ENCODE measurements at places on chromosomes 7 and 10.

GRCh38 chr7:48782511-48782910 lies 141.8 kb upstream of the CDC14C start:
- no peak for DNase-seq

- DNase-seq: no peak
These were observed 527.3 kb upstream of the GHITM start for GRCh38 chr10:83612050-83612449.

DNA sequence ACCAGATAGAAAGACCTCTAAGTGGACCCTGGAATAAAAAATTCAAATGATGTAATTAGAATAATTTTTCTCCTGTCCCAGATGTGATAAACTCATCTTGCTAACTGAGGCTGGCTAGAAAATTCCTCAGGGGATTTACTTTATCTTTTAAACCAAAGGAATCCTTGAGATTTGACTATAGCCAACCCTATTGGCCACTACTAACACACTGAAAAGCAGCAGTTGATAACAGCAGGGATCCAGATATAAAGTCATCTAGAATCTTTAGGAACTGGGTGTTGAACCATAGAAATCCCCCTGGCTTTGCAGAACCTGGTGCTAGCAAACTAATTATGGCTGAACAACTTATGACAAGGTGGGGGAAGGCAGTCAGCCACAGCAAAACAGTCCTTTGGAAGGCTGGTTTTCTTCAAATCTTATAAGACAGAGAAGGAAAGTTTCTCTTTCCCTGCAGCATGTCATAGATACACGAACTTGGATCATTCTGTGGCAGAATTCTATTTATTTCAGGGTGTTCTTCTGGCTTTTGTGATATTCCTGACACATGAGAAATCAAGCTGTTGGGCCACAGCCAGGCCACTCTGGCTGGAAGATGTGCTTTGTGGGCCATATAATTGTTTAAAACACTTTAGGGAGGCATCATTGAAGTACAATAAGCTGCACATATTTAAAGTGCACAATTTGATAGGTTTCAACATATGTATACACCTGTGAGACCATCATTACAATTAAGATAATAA lies 643.6 kb downstream of the SORCS3 start:
- DNase-seq: no peak

- DNase-seq: no peak
These were observed 1.3 kb downstream of the LDB1 start for GRCh38 chr10:102118867-102119266.

GRCh38 chr7:25926451-25926850 lies 225.5 kb upstream of the NFE2L3 start:
- DNase-seq: no peak

All from stimulated activated CD4-positive, alpha-beta T cell treated with anti-CD3 and anti-CD28 coated beads, Interleukin-1b, Interleukin-23, amount 100 ng/mL, for 1 hour (primary cell).